ENCODE measurements at places on chromosomes 3 and 15.

GRCh38 chr15:100900136-100900794 is 18.9 kb upstream of the LRRK1 start:
- no peak for DNase-seq

DNA sequence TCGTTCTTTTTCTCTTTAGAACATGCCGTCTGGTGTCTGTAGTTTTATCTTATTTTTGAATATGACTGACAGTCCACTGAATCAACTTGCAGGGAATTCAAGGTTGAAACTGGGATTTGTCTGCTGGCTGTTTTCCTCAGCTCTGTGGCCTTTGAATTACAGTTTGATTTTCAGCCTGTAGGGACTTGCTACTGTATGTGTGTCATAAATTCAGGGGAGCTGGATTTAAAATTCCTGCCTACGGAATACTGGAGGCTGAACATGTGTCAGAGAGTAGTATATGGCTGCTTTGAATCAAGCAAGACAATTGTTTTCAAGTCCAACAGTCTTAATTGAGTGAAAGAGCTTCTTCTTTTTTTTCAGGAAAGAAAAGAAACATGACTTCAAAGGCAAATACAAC is 33.9 kb downstream of the RARB start:
- no peak for DNase-seq

GRCh38 chr3:186845756-186846155 is 3.2 kb downstream of the ADIPOQ start:
- no peak for DNase-seq

DNA sequence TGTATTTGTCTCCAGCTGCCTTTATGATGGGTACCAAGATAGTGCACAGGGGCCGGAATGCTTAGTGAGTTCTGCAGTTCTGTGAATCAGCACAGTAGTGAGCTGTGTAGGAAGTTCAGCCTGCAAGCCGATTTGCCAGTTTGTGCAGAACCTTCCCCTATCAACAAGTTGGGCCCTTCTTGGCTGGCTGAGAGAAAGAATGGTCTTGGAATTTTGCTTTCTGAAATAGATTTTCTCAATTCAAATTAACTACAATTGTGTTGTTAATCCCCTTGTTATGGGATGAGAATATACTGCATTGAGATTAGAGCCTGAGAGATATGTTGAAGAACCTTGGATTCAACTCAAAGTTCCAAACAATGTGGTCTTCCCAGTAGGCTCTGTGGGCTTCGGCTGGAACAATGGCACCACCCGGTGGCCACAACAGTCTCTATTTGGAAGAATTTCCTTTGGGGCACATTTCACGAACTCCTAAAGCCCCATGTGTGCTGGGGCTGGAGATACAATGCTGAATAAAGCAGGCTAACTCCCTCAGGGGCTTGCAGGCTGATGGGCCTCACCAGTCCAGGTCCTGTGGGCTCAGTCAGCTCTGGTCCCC is 59.1 kb downstream of the TRIM42 start:
- DNase-seq, result no peak

- no peak for DNase-seq
These were observed 373.1 kb upstream of the WNT5A start for GRCh38 chr3:55860049-55860721.

DNA sequence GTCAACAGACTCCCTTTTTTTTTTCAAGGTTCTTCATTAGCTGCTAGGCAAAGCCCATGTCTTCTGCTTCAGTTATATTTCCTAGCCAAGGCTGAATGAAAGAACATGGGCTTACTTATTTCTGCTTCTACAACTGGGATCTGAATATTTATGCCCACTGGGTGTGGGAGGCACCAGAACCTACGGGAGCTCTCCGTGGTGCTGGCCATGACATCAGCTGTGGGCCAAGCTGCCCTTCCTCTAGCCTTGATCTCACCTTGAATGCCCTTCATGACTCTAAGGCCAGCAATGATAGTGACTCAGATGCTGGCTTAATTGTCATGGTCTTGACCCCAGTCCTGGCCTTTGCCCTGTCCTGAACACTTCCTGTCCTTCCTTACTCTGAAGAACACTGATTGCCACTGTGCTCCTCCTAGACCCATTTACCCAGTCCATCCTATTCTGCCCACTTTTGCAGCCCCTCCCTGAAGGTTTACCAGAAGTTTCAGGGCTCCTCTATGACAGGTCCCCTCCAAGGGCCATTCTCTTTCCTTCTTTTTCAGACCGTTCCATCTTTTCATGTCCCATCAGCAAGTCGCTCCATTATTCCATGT is 32.8 kb upstream of the PRR20G start:
- DNase-seq, result no peak

- no peak for DNase-seq
These were observed 1005.9 kb upstream of the CFAP20DC start for GRCh38 chr3:60055765-60056164.

DNA sequence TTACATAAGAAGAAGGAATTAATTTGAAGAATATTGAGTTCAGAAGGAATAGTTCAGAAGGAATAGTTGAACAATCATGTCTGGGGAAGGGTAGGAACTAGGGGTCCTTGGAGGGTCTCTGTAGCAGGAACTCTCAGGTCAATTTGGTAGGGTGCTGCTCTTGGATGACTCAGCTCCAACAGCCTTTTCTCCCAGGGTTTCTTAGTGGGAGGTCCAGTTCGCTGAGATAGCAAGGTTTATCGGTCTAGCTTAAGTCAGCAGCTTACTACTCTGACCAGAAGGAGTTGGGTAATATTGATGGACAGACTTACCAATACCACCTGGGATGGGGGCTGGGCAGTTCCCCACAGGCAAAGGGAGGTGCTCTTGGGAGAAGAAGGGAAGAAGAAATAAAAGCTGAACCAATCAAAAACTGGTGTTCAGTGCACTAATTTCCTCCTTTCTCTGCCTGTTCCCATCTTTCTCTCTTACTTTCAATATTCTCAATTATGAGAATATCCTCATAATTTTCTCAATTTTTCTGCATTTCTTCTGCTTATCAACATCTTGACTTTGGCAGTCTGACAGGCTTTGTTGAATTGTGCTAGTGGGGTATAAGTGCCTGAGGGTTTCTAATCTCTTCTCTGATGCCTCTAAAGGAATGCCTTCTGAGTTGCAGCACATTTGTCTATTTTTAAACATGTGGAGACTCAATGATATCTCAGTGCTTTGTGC is 14.4 kb upstream of the MITF start:
- DNase-seq, result no peak

DNA sequence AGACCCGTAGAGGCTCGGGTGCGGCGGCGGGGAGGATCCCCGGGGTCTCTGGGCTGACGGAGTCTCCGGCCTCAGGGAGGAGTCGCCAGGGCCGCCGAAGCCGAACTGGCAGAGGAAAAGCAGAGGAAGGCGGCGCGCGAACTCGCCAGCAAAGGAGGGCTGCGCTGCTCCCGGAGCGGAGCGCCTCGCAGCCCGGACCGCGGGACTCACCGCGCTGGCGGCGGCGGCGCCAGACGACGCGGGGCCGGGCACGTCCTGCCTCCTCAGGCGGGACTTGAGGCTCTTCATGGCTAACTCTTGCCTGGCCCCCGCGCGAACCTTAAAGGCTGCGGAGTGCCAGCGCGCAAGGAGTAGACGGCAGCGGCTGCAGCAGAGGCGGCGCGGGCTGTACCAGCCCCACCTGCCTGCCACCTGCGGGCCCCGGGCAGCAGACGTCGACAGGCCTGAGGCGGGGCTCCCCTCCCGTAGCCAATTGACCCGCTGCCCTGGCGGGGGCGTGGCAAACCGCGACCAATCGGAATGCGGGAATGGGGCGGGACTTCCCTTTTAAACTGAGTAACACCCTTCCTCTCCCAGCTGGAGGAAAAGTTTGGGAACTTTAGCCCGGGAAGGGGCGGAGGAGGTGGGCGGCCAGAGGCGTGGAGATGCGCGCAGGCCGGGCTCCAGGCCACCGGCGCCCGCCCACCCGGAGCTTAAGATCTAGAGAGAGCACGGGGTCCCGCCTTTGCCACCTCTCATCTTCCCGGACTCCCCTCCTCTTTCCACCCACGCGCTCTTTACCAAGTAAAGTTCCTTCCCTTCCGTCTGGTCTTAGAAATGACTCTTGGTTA is at the start of gene UACA:
Gene UACA (minus strand): TSS at position 439 of the 830 bp plus-strand sequence. CDS start 151 bp downstream, at position 288.
- DNase-seq, result peak; percentile 72

DNA sequence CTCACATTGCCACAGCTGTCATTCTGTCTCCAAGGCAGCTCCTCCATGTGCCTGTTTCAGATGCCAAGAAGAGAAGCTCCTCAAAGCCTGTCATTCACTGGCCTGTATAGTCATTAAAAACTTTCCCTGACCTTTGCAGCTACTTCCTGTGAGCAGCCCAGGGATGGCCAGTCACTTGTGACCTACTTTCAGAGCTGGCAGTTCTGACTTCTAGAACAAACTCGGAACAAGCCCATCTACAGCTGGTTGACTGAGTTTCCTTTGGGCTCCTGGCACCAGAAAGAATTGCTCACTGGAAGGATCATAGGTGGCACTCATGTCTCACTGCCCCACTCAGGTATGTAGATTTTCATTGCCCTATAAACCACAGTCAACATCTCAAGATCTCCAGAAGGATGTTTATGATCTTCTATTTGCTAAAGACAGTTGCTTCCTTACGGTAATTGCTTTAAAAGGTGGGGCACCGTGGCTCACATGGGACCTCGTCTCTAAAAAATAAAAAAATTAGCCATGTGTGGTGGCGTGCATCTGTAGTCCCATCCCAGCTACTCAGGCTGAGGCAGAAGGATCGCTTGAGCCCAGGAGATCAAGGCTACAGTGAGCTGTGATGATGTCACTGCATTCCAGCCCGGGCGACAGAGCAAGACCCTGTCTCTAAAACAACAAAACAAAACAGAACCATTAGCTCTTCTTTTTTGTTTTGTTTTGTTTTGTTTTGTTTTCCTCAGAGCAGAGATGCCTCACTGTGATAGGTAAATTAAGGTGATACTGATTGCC is 11.2 kb upstream of the ATP13A3 start:
- DNase-seq, result no peak

DNA sequence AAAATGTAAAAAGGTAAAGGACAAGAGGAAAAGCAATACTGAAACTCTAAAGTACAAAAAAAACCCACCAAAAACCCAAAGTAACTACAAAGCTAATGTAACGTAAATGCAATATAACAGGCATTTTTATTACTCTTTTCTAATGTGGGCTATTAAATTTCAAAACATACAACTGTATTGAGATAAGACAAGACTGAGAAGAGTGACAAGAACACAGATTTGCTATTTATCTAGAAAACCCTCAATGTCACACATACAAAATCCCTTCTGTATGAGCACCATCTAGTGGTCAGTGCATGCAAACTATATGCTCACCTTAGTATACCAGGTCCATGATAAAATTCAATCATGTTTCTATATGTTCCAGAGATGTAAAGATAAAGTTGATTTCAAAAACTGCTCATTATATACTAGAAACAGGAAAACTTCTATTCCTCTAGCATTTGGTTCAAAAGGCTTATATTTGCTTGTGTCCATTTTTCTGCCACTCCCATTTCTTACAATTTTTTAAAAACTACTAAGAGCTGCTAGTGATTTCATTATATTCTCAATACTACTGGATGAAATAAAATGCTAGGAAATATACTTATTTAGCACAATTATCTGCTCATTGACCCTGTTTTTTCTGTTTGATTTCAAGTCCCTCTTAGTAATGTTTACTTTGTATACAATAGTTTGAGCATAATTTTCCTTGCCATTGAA is 111.4 kb downstream of the DLG1 start:
- DNase-seq, result peak; percentile 28

DNA sequence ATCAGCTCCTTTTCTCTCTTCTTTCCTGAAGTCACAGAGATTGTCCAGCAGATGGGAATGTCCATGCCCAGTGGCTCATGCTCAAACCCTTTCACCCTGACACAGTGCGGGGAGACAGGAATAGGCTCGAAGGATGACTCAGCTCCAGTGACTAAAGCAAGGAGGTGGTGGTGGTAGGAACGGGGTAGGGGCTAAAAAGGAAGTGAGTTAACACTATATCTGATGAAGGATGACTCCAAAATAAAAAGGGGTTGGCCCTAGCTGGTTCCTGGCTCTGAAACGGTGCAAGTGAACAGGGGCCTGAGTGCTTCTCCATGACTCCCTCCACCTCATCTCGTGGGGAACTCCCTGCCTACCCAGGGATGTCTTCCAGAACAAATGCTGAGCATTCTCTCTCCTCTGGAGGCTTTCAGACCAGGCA is 167.4 kb upstream of the LPP start:
- DNase-seq, result no peak

DNA sequence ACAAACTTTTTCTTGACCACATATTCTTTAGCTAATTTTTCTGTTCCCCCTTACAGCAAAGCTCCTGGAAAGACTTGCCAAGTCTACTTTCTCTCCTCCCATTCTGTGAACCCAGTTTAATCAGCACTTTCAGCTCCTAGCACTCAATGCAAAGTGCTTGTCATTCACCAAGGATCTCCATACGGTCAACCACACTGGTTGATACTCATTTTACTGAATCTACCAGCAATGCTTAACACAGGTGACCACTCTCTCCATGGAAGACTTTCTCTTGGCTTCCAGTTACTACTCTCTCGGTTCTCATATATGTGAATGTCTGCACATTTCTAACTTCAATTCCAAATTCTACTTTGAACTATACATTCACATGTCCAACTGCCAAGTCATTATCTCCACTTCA is 11.7 kb downstream of the MRPL3 start:
- no peak for DNase-seq

GRCh38 chr3:69718866-69719586 is 20.2 kb upstream of the MITF start:
- DNase-seq, result no peak

DNA sequence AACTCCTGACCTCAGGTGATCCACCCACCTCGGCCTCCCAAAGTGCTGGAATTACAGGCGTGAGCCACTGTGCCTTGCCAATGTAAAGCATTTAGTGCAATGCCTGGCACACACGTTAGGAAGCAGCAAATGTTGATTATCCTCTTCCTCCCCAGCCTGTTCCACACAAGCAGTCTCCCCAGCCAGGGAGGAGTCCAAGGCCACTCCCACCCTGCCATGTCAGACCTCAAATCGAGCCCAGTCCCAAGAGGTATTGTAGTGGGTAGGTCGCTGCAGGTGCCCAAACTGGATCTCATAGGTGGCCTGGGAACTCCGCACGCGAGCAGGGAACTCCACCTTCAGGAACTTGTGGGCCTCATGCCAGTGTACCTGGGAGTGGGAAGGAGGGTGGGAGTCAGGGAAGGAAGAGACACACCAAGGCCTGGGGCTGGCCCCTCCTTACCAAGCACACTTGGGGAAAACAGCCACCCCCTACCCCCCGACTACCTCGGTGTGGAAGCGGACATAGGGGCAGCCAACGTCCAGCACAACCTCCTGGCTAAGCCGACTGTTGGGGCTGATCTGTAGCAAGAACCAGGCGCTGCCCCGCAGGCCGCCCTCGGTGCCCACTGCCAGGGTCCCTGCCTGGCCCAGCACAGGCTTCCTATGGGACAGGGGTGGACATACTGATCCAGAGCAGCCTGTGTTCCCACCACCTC is 10.3 kb downstream of the MAN2C1 start:
- DNase-seq, result no peak

DNA sequence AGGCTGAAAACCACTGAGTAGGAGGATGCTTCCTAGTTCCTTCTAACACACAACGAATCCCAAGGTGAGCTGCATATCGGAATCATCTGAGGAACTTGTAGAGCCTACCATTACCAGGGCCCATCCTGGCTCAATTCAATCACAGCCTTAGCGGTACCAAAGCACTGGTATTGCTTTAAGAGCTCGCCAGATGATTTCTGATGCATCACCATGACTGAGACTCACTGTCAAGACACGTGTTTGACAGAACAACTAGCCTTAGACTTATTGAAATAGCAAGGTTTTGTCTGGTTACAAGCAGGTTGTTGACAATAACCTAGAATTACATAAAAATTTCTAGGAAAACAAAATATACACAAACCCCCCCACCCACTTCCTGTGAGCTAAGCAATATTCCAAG is 68.5 kb downstream of the CBLB start:
- no peak for DNase-seq

- no peak for DNase-seq
These were observed 500.7 kb upstream of the ARRDC4 start for GRCh38 chr15:97459771-97460170.

Measured in NCI-H187 treated with DMSO at 0.1 percent for 48 hours (cell line).